ENCODE measurements at places on chromosomes 12 and 14.

- DNase-seq: peak; percentile 97
These were observed 77.8 kb downstream of the VCPKMT start for GRCh38 chr14:50038398-50039119.

GRCh38 chr12:68450947-68451260 lies 118.7 kb upstream of the MDM1 start:
- DNase-seq: no peak

DNA sequence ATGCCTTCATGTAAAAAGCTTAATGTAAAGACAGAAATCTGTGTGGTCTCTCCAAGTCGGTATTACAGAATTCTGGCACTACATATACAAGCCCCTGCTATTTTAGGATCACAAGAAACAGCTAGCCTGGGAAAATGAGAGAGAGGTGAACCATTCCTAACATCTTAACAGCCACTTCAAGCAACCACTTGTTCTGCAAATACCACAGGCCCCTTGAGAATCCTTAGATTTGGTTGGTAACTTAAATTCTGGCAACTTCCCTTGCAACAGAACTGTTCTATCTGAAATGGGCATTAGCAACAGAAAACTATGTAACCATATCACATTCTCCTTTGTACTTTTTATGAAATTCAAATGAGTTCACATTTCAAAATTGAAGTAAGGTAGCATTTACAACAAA lies 68.5 kb downstream of the SPPL3 start:
- peak; percentile 47 for DNase-seq

- DNase-seq: peak; percentile 12
These were observed 6.8 kb downstream of the TMCC3 start for GRCh38 chr12:94643606-94644005.

GRCh38 chr14:94037954-94038353 lies 11.8 kb downstream of the OTUB2 start:
- DNase-seq: no peak

- peak; percentile 67 for DNase-seq
These were observed 23.9 kb downstream of the SCAF11 start for GRCh38 chr12:45966486-45966885.

GRCh38 chr12:54555670-54556257 lies 6.4 kb downstream of the PDE1B start:
- DNase-seq: no peak

GRCh38 chr12:131675126-131676080 lies 35.5 kb upstream of the SFSWAP start:
- no peak for DNase-seq

GRCh38 chr14:21494902-21495762 lies 16.0 kb downstream of the METTL3 start:
- DNase-seq: peak; percentile 5

DNA sequence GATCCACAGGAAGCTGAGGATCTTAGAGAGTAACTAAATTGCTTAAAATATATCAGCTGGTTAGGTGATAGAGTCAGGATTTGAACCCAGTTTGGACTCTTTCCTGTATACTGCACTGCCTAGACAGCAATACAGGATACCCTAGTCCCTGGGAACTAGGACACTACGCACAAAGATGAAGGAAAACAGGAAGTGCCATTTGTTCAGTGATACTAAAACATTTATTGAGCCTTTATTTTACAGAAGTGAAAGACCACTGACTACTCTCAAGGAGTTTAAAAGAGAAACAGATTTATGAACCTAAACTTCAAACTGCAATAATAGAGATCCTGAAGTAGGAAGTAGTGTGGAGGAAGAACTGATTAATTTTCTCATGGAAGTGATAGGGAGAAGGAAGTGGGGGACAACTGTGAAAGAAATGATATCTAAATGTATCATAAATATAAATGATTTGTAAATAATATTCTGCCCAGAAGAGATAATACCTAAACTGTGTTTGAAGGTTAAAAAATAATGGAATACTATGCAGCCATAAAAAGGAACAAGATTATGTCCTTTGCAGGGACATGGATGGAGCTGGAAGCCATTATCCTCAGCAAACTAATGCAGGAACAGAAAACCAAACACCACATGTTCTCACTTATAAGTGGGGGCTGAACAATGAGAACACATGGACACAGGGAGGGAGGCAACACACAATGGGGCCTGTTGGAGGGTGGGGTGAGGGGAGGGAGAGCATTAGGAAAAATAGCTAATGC lies 18.2 kb downstream of the MSRB3 start:
- DNase-seq: no peak

DNA sequence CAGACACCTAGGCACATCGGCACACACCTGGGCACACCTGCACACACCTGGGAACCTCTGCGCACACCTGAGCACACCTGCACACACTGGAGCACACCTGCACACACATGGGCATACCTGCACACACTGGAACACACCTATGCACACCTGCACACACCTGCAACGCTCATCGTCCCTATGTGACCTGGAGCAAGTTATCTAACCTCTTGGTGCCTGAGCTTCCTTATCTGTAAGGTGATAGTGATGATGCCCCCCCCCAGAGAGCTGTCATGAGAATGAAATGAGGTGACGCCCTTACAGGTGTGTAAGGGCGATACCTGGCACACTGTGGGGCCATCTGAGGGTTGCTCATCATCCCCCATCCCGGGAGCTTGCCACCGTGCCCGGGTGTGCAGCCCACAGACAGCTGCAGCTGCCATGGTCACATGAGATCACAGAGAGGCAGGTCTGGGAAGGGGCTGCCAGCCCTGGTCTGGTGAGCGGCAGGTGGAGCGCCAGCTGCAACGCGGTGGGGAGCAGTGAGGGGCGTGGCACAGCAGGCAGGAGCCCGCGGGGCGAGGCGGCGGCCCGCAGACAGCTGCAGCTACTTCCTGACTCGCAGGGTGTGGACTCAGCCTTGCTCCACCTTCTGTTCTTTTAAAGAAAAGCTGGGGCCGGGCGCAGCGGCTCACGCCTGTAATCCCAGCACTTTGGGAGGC lies 59.9 kb upstream of the FBRSL1 start:
- no peak for DNase-seq

DNA sequence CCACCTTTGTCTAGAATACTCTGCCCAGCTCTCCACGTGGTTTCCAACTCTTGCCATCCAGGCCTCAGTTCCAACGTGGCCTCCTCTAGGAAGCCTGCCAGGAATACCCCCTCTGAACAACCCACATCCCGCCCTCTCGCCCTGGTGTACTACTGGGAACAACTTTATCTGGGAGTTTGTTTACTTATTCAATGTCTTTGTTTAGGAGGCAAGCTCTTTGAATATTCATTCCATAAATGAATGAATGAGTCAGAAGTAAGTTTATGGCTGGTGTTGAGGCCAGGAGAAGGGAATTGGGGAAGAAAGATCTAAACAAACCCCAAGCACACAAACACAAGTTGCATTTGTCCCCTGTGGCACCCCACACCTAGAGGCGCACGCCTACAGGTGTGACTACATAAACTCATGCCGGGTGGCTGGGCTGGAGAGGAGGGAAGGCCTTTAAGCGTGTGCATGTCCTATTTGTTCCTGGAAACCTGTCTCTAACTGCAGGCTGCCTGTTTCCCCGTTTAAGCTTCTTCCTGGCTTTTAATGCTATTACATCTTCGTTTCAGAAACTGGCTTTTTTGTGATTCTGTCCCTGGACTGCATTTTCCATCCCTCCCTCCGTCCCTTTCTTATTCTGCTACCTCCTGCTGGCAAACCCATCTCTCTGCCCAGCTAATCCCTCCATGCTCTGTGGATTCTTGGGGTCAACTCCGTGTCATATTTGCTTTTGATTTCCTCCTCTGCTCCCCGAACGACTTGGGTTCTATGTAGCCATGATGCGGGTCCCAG lies 57.9 kb downstream of the FZD10 start:
- DNase-seq: no peak

DNA sequence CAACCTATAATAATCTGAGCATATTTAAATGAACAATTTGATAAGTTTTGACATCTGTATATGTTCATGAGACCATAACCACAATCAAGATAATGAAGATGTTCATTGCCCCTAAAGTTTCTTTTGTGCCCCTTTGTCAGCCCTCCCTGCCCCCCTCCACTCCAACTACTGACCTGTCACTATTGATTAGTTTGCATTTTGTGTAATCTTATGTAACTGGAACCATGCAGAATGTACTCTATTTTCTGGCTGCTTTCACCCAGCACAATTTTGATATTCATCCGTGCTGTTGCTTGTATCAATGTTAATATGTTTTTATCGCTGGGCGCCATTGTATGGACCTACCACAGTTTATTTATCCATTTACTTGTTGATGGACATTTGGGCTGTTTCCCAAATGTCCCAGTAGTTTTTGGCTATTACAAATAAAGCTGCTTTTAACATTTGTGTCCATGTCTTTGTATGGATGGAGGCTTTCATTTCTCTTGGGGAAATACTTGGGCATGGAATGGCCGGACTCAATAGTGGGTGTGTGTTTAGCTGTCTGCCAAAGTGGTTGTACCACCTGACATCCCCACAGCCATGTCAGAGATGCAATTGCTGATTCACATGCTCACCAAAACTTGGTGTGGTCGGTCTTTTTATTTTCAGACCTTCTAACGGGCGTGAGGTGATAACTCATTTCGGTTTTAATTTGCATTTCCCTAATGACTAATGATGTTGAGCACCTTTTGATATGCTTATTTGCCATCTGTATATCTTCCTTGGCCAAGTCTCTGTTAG lies 38.9 kb downstream of the EML1 start:
- DNase-seq: no peak

GRCh38 chr14:61145903-61146481 lies 135.1 kb downstream of the TMEM30B start:
- peak; percentile 94 for DNase-seq

GRCh38 chr14:104442631-104443390 lies 136.8 kb upstream of the C14orf180 start:
- DNase-seq: no peak

DNA sequence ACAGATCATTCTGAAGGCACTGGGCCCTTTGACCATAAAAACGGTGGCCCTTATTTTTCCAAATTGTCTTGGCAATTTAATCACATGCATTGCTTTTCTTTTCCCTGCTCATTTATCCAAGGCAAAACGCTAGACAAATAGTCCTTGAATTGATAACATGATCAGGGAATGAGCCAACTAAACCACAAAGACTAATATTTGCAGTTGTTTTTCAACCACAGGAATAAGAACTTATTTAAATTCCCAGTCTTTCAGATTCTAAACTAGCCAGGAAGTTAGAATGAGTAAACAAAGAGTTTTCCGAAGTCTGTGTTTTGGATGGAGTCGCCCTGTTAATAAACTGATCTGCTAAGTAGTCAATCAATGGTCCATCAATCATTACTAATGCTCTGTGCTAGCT lies 14.9 kb downstream of the TBX5 start:
- no peak for DNase-seq

DNA sequence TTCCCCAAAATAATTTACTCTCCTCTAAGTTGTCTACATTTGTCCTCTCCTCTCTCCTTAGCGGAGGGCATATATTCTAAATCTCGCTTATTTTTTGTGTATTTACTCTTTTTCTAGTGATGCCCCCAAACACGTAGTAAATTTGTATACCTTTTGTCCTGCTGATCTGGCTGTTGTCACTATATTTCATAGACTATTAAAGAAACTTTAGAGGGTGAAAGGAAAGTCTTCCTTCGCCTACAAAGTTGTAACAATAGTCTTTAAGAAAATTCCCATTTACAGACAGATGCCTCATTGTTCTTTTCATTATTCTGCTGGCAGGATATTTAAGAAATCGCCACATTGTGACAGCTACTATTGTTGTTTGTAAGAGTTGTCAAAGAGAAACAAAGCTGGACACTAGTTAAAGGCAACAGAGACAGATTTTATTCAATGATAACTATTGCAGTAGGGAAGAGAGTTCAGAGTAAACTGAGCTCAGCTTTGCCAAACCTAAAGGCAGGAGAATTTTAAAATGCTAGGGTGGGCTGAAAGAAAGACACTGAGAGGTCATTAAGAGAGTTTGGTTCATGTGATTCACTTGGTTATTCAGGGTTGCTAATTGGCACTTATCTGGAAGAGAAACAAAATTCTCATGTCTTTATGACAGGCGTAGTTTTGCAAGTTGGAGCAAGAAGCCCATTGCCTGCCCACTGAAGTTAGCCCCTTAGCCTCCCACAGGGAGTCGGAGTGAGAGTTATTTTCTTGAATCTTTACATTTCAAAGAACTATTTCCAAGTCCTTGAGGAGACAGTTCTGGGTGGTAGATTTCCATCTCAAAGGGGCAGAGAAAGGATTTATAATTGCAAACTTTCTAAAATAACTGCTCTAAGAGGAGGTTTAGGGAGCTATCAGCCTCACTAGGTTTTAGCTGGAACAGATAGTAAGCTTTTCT lies 1272.5 kb upstream of the SEL1L start:
- no peak for DNase-seq

DNA sequence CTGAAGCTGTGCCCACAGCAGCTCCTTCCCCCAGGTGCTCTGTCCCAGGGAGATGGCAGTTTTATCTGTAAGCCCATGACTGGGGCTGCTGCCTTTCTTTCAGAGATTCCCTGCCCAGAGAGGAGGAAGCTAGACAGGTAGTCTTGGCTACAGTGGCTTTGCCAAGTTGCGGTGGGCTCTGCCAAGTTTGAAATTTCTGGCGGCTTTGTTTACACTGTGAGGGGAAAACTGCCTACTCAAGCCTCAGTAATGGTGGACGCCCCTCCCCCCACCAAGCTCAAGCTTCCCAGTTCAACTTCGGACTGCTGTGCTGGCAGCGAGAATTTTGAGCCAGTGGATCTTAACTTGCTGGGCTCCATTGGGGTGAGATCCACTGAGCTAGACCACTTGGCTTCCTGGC lies 124.7 kb downstream of the MSRB3 start:
- no peak for DNase-seq

- DNase-seq: no peak
These were observed 174.4 kb upstream of the RPH3A start for GRCh38 chr12:112617153-112617505.

DNA sequence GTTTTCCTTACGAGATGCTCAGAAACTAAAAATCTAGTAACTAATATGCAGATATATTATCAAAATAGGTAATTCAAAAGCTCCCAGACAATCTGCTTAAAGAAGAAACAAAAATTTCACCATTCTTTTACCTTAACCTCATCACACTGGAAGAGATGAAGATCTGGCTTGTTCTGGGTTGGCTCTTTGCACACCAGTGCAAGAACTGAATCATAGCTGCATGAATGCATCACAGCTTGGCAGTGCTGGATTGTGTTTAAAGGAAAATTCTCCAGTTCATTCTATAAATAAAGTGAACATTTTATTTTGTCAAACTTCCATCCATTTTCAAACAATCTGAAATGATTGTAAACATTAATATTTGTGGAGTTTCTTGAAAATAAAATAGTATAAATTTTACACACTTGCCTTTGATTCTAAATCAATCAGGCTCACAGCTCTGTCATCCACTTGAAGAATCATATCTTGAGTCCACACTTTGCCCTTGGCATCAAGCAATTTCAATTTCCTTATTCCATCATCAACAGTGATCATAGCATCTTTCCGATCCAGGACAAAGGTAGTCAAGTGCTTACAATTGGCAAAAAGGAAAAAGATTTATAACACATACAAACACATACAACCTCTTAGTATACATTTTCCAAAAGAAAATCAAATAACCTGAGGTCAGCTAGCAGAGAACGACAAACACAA lies 119.8 kb downstream of the EPS8 start:
- DNase-seq: no peak
